Stimulated activated CD8-positive, alpha-beta memory T cell treated with anti-CD3 and anti-CD28 coated beads, Interleukin-15, amount 100 ng/mL, for 1 hour (primary cell): ENCODE measurements at places on chromosomes 3 and 15.

GRCh38 chr3:182981038-182981380 is 671 bp upstream of the DCUN1D1 start:
- no peak for DNase-seq

DNA sequence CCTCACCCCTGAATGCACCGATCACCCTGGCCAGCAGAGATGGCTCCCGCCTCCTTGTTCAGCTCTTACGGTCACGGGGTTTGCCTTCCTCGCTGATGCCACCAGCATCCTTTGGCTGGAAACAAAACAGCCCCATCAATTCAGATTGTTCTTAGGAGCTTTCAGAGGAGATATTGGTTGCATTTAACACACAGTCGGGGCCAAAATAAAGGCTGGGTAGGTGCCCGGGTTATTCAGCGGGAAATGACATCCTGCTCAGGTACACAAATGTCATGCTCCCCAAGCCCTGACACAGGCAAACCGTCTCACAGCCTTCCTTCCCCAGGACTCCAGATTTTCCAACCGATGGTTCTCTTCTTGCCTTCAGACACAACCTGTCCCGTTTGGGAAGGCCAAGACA is 62.4 kb upstream of the MEF2A start:
- no peak for DNase-seq

- no peak for DNase-seq
These were observed 82.1 kb downstream of the ATP2B2 start for GRCh38 chr3:10423171-10423882.

DNA sequence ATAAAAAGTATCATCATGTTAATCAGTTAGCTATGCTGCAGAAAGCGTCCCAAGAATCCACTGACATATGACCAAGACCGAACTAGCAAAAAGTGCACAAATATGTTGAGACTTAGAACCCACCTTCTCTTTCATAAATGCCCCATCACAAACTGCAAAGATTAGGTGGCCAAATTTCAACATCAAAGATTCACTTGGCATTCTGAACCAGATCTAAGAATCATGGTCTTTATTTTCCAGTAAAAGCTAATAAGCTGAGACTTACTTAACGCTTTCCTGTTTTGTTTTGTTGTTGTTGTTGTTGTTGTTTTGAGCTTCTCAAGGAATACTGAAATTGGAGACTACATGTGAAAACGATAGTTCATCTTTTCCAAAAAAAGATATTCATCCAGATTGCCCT is 62.4 kb downstream of the ZBTB20 start:
- DNase-seq = no peak

- DNase-seq = no peak
These were observed 226.3 kb upstream of the ARHGEF26 start for GRCh38 chr3:153894857-153895256.

GRCh38 chr3:150296966-150297365 is 111.1 kb upstream of the TSC22D2 start:
- no peak for DNase-seq

DNA sequence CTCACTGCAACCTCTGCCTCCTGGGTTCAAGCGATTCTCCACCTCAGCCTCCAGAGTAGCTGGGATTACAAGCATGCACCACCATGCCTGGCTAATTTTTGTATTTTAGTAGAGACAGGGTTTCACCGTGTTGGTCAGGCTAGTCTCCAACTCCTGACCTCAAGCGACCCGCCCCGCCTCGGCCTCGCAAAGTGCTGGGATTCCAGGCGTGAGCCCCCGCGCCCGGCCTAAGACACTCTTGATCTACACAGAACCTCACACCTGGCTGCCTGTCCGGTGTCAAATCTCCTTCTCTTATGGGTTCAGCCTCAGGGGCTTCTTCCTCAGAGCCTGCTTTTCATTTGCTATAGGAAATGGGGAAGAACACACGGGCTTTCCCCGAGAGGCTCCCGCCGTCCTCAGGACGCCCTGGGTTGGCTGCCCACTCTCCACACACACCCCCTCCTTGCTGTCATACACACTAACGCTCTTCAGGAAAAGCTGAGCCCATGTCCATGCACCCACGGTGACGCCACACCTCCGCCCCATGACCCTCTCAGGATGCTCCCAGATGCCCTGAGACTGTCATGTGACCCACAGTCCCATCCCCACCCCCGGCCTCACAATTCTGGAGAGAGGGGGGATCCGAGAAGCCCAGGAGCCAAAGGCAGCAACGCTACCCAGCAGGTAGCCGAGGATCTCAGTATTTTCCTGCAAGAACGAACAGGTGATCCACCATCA is 10.4 kb downstream of the TMEM44 start:
- no peak for DNase-seq

DNA sequence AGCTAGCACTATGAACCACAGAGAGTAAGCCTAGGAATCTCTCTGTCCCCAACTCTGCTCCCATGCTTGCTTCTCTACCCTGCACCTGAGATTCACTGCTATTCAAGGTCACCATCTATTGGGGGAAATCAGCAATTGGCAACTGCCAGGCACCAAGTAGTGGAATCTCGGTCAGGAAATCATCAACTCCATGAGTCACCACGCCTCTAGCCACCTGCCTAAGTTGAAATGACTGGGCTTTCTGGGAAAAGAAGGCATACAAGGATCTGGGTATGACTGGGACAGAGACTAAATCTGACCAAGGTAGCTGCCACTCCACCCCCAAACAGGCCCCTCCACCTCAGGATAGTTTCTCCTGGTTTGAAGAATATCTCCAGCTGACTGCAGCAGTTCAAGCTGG is 464.1 kb upstream of the CBLB start:
- DNase-seq = no peak

DNA sequence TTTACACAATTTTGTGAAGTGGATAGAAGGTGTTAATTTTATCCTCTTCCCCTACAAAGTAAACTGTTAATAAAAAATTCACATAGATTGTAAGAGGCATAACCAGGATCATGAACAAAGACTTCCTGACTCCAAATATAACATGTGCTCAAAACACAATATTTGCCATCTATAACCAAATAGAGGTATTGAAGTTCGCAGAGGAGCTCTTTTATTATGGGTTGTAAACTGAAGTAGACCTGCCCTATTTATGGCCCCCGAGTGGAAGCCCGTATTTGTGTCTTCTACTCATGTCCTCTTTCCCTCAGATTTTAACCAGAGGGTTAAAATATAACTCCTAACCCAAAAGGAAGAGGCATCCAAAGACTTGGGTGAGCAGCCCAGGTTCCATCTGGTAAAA is 285.6 kb upstream of the COL8A1 start:
- DNase-seq = no peak

DNA sequence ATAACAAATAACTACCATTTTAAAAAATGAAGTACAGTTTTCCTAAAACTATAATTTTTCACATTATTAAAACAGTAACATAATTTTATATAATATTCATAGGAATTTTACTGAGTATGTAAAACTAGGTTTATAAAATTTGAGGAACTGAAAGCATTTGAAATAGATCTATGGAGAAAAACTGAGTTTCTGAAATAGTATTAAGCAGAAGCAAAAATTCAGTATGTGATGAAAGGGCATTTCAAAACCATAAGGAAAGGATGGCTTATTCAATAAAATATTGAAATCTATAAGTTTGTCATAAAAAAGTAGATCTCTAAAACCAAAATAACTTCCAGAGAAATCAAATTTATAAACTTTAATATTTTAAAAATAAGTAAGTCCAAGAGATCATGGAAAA is 53.4 kb downstream of the GBE1 start:
- no peak for DNase-seq

- no peak for DNase-seq
These were observed 19.3 kb upstream of the TTBK2 start for GRCh38 chr15:42939841-42940240.

- no peak for DNase-seq
These were observed 4.1 kb downstream of the MBNL1 start for GRCh38 chr3:152272771-152273242.

DNA sequence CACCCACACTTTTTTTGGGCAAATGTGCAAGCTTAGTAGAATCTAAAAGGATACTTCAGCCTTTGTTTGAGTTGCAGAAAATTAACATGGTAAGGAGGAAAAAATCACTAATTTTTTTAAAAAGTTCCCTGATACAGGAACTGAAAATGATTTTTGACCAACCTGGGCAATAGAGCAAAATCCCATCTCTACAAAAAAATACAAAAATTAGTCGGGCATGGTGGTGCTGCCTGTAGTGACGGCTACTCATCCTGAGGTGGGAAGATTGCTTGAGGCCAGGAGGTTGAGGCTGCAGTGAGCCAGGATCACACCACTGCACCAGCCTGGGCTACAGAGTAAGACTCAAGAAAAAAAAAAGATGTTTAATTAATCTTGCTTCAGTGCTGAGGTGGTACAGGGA is 10.6 kb upstream of the GABPB1 start:
- no peak for DNase-seq

DNA sequence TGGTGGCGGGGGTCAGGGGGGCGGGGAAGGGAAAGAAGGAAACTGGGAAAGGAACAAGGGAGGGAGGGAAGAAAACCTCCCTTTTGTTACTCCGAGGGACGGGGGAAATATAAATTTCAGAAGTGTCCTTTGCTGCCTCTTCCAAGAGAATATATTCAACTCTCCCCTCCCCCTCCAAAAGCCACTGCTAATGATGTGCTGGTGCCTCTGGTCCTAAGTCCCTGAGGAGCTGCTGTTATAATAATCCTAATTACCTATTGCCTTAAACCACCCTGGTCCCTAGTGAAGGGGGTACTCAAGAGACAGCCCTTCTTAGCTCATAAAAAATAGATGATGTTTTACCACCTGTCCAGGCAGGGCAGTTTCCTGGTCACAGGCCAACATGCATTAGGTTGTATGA is 118.3 kb upstream of the TRIM42 start:
- DNase-seq = no peak

GRCh38 chr3:170869239-170869590 is 780 bp downstream of the RPL22L1 start:
- DNase-seq = no peak

DNA sequence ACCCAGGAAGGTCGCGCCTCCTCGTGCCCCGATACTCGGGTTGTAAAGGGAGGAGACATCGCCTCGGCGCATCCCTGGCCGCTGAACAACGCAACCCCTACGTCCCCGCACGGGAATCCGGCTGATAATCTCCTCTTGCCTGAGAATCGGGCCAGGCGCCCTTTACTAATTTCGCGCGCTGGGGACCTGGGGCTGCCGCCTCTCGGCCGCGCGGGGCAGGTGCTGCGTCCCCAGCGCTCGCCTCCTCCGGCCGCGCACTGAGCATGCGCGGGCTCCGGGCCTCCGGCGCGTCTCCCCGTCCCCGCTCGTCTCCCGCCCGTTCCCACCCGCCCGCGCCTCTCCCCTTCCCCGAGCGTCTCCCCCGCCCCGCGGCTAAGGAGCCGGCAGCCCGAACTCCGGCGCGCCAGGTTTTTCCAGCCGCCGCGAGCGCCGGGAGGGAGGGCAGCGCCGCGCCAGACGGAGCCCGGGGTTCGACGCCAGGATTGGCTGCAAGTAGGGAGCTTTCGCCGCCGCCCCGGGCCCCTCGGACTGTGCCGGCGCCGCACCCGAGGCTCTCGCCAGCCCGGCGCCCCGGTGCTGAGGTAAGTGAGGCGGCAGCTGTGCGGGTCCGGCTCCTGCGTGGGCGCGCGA is at the start of gene CNTN4:
TSS of gene CNTN4 (plus strand) at position 469 of the 630 bp plus-strand sequence.
- no peak for DNase-seq

DNA sequence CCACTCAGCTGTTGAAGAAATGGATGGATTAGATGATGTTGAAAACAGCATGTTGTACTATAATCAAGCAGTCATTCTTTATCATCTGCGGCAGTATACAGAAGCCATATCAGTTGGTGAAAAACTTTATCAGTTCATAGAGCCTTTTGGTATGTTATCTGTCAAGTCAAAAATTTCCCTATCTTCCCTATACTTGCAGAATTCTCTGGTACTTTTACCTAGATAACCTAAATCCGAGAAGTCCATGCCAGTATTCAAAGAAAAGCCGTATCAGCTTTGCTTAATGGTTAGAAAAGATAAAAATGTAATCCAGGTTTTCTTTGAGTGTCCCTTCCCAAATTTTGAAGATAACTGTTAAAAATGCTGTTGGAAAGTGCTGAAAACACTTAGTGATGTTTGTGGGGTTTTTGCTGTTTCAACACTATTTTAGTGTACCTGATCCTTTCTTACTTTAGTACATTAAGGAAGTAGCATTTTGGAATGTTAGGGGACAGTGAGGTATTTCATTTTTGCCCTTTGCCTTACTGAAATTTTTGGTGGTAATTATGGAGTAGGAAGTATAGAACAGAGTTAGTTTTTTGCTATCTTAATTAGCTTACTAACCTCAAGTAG is 23.8 kb downstream of the CNOT10 start:
- no peak for DNase-seq

DNA sequence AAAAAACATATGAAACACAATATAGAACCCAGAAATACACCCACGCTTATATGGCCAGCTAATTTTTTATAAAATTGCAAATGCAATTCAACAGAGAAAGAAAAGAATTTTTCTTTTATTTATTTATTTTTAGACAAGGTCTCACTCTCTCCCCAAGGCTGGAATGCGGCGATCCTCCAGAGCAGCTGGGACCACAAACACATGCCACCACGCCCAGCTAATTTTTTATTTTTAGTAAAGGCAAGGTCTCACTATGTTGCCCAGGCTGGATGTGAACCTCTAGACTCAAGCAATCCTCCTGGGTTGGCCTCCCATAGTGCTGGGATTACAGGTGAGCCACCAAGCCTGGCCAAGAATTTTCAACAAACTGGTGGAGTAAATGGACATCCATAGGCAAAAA is 117.9 kb downstream of the SCAPER start:
- no peak for DNase-seq

GRCh38 chr3:196735751-196736150 is 3.9 kb upstream of the PAK2 start:
- no peak for DNase-seq

DNA sequence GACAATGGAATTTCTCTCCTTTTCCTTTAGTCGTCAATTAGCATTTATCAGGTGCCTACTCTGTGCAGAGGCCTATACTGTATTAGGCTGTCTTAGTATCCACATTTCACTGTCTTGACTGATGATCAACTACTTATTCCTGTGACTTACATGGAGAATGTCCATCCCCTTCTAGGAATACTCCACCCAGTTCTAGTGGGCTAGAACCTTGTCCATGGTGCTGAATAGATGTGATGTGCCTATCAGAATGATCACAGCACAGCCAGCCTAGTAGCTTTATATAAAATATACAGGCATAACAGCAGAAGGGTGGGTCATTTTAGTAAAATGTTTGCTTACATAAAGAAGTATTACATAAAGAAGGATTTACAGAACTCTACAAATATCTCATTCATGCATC is 621.4 kb downstream of the PDCD6IP start:
- DNase-seq = no peak

DNA sequence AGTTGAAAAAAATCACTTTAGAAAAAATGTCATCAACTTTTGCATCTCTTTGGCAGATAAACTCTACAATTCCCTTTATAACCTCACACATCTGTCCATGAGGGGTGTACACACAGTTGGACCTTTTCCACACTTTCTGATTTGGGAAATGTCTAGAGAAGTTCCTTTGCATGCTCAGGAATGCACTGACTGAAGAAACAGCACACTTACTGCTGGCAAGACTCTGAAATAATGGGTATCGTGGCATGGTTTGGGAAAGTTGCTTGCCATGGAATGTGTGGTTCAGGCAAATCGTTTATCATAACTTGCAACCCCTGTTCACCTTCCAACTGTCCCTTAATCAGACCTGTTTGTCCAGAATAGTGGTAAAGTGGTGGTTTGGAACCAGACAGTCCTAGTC is 135.3 kb upstream of the TGFBR2 start:
- DNase-seq = no peak

GRCh38 chr15:78680431-78681075 is 39.5 kb upstream of the CHRNB4 start:
- DNase-seq = no peak

- no peak for DNase-seq
These were observed 10.6 kb downstream of the MAPKAPK3 start for GRCh38 chr3:50627407-50628051.
